ENCODE measurements at places on chromosomes 16 and 17.

DNA sequence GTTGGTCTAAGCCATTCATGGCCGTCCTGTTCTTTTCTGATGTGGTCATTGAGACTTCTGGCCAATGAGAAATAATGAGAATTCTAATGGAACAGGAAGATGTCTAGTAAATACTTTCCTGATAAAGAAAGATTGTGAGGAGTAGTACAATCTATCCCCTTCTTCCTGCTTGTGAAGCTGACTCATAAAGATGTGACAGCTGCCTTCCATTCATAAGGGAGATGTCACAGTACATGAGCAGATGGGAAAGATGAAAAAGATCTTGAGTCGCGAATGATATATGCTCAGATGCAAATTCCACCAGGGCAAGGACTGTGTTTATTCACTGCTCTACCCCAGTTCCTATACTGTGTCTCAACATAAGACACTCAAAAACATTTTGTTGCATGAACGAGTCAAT lies 111.7 kb upstream of the FOXF1 start:
- no peak for DNase-seq

DNA sequence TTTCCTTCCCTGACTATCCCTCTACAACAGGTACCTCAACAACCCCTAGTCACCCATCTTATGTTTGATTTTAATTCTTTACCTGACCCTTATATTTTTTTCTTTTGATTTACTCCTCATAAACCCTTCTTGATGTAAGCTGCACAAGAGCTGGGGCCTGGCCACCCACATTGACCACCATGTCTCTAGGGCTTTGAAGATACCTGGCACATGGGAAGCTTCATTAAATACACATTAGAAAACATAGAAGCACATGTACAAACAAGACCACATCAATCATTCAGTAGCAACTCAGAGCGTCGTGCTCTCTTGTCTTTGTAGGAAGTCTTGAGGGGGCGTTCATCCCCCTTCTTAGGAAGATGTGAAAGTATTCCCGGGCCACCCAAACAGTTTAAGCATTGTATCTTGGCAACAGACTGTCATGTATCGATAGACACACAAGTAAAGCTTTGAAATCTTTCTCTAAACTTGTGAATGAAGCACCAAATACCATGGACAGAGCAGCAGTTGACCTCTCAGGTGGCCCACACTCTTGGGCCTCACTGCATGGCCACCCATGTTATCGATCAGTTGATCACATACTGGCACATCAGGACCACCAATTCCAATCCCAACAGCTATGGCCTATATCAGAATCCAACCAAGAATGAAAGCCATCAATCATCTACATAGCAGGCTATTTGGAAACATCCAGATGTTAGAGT lies 183.6 kb downstream of the ZFHX3 start:
- no peak for DNase-seq

- no peak for DNase-seq
Observed at GRCh38 chr17:57984936-57985674, 2.9 kb downstream of the VEZF1 start.

- DNase-seq, result no peak
Observed at GRCh38 chr16:31519759-31520431, 7.8 kb upstream of the AHSP start.

DNA sequence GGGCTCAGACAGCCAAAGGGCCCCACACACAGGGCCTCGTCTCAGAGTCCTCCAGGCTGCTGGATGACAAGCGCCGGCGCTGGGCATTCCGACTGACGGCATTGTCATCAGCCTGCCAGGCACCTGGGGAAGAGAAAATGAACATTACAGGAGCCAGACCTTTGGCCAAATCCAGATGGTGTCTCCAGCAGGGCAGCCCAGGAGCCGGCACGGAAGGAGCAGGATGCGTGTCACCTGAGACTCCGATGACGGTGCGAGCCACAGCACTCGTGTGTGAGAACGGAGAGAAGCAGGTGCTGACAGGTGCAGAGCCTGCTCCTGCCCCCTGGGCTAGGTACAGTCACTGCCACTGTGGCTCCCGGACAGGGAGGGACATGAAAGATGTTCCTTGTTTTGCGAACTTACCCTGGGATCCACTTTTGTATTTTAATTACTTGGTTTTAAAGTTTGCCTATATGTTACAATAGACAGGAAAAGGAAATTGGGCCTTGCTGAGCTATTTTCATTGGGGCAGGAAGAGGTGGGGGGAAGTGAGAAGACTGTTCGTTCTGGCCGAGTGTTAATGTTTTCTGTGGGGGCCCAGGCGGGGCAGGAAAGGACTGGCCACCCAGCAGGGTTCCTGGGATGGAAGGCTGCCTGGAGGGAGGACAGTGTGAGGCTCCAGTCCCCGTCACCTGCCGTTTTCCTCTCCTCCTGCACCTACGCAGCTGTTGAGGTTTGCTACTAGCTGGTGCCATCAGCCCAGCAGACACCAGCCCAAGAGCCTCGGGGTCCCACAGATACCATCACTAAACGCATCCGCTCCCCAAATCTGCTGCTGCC lies 4.4 kb upstream of the FOXJ1 start:
- DNase-seq, result no peak

DNA sequence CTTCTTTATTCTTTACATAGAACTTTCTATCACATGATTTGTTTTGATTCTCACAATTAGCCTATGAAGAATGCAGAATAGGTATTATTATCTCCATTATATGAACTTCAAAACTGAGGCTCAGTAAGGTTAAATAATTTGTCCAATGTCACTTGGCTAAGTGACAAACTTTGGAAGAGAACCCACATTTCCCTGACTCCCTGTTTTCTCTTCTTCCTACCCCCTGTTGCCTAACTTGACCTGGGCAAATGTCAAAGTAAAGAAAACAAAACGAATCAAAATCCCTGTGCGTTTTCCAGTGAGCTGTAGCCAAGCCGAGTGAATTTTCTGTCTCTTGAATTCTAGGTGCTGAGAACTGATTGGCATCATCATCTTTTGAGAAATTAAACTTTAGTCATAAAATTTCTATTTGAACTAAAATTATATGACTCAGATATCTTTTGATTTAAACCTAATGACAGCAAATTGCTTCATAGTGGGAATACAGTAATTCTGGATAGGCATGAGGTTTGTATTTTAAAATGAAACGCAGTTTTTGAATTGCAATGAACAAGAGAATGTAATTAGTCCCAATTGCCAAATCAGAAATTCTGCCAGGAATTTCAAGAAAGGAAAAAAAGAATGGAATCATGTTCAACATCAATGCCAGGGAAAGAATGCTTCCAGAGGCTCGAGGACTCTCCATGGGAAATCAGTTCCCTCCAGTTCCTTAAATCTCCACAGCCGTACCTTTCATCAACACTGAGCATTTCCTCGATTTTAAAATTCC lies 4.6 kb upstream of the NACA2 start:
- DNase-seq, result no peak

DNA sequence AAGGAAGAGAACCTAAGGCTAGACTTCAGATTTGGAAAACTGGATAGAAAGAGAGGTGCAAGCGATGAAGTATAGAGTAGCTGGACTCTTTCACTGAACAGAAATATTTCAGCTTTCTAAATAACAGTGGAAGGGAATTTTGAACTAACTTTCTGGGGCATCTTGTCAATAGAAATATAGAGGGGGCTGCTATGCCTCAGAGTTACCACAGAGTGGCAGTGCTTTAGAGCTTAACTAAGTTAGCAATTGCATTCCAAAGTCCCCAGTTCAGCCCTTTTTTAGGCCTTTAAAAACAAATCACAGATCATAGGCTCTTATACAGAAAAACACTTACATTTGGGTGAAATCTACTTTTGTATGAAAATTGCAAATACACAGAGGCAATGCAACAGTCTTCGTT lies 154.2 kb upstream of the CDH8 start:
- DNase-seq, result no peak

DNA sequence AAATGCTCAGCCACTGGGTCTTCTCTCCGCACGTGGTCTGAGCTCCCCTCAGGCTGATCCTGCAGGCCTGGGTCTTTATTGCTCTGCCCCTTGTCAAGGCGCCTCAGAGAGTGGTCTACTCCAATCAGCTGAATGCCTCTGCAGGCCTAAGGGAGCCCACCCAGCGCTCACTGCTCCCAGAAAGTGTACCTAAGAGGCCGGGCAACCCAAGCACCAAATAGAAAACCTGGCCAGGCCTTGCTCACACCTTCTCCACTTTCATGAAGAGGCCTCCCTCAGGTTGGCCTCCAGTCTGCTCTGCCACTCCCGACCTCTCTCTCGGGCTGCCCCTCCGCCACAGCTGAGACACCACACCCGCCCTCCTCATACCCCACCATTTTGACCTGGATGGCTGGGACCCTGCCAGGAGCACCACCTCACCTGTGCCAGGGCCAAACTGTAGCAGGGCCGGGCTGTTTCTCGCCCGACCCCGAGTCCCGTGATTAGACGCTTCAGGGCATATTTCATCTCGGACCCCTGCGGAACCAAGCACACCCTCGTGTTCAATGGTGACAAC lies 665 bp downstream of the MYBBP1A start:
- DNase-seq, result no peak

DNA sequence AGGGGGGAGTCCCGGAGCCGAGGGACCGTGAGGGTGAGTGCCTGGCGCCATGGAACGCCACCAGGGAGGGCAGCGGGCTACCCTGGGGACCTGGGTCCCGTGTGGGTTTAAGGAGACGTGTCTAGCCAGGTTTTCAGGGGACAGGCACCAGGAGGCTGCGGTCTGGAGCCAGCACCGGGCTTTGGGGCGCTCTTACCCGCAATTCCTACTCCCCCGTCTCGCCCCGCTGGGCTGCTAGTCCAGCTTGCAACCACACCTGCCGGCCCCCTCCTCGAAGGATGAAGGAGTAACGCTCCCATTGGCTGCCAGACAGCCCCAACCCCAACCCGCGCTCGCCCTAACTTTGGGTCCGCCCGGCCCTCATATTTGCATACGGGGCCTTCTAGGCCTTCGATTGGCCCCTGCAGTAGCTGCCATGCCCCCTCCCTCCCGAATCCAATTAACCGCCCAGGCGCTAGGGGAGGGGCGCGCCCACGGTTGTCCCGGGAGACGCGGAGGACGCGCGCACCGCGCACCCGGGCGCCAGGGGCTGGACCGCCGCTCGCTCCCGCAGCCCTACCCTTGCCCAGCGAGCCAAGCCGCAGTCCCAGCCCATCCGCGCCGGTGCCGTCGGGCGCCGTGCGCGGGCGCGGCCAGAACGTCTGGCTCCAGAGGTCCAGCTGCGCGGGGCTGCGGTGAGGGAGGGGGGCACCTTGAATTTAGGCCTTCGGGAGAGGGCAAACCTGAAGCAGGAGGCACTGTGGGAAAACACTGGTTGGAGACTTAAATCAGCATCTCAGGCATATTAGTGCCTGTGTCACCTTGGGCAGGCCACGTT lies at the start of gene TTLL6:
TSS of gene TTLL6 (minus strand) at position 456 of the 817 bp plus-strand sequence. CDS start at position 299, 157 bp downstream.
- DNase-seq, result peak; percentile 31

GRCh38 chr16:50360779-50361178 lies 8.0 kb downstream of the BRD7 start:
- DNase-seq, result no peak

DNA sequence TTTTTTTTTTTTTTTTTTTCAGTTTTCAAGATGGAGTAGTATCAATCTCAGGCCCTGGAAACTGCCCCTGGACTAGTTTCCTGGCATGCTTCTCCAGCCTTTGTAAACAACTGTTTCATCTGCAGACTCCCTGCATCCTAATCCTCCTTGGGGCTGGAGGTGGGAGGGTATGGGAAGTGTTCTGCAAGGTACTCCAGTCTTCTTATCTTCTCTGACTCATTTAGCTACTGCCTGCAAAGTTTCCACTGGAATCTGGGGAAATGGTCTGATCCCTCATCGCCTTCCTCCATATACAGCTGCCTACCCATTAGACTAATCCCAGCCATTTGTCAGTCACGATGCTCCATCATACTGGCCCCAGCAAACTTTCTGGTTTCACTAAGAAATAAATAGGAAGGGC lies 21.5 kb downstream of the COPZ2 start:
- DNase-seq, result no peak

GRCh38 chr17:36111068-36111490 lies 7.5 kb downstream of the CCL4 start:
- no peak for DNase-seq

GRCh38 chr16:14063618-14064581 lies 7.2 kb upstream of the MRTFB start:
- no peak for DNase-seq

- DNase-seq, result no peak
Observed at GRCh38 chr16:50881331-50881830, 139.5 kb downstream of the CYLD start.

- DNase-seq, result no peak
Observed at GRCh38 chr16:969508-970385, 1.0 kb downstream of the LMF1 start.

DNA sequence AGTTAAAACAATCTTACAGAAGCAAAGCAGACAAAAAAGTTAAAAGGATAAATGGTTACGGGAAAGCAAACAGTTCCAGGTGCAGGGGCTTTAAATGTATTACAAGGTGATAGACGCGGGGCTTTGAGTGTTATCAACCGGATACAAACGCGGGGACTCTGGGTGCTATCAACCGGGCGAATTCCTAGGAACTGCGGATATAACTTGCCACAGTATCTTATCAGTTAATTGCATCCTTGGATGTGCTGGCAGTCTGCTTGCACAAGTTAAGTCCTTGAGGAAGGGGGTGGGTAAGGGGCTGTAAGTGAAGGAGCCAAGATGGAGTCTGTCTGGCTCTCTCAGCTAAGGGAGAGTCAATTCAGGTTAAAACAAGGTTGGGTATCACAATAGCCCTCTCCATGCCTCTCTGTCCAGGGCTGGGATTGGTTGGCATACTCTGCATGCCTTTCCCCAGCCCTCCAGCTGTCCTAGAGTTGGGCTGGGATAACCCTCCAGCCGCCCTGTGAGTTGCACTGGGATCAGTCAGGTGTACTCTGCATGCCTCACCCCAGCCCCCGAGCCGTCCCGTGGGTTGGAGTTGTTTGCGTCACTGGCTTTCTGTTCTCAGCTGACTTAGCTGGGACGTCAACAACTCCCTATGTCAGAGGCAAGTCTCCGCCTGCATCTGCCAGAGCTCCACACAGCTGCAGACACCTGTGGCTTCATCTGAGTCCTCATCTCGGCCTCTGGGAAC lies 40.9 kb downstream of the TMEM235 start:
- DNase-seq, result no peak

Measured in substantia nigra (tissue), 51 donors.